Amniotic stem cell (primary cell): ENCODE measurements at places on chromosomes 12 and 14.
A peak's percentile ranks its signal among the peaks of the same experiment; 100 is the strongest.

- DNase-seq: no peak
Measured at GRCh38 chr12:46677749-46678148, 148.0 kb downstream of the SLC38A4 start.

DNA sequence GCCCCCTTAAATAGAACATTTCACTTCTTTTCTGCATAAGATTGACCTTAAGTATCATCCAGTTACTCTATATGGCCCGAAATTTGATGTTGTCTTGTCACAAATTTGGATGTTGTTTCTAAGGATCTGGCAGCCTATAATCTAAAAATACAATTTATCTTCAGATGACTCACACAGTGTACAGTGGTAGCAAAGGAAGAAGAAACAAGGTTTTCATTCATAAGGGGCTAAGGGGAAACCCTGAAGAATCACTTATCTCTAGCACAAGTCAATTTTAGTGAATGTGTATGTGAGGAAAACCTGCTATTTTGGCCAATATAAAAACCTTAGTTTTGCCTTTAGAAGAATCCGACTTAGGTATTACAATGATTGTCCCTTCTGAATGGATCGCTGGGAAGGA lies 606.3 kb upstream of the LRFN5 start:
- no peak for DNase-seq

DNA sequence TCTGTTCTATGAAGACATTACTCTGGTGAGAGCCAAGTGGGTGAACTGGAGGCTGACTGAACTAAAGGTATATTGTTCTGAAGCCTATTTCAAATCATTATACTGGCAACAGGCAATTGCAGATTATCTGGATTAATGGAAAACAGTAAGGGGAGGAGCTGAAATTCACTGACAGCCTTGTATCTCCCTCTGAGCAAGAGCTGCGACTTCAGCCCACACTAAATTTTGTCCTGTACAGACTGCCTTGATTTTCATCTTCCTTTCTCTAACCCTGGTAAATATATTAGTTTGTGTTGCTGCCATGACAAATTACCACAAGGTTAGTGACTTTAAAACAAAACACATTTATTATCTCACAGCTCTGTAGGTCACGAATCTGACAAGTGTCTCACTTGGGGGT lies 231.1 kb downstream of the SLC2A13 start:
- no peak for DNase-seq

- no peak for DNase-seq
Measured at GRCh38 chr14:75757644-75758402, 96.8 kb downstream of the TTLL5 start.

DNA sequence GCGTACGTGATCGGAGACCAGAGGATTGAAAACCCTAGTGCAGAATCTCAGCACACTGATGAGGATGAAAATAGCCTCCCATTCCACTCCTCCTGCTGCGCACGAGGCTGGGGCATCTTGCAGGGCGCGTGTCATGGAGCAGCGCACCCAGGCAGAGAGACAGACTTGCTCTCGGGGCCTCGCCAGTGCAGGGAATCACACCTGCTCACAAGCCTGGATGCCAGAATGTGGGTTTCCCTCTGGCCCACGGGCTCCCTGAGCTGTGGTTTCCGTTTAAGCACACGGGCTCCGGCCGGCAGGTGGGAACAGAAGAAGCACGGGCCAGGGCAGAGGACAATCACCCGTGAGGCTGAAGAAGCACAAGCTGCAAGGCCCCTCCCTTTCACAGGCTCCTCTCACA lies 2.0 kb downstream of the FGF6 start:
- no peak for DNase-seq

DNA sequence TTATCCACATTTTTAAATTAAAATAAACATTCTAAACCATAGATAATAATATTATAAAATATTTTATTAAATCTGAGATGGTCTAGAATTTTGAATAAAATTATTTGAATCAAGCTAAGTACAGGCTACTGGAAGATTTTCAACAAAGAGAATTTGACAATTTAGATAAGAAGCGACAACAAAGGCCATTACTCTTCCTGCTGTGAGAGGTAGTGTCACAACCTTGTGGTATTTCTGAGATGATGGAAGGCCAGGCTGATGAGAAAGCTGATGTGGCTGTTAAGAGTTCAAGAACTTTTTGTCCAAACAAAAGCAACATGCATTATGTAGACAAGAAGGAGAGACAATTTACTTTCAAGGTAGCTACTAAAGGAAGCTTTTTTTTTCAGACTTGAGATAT lies 43.7 kb upstream of the CNTN1 start:
- no peak for DNase-seq

GRCh38 chr12:47982311-47982710 lies 18.9 kb downstream of the TMEM106C start:
- DNase-seq: no peak

DNA sequence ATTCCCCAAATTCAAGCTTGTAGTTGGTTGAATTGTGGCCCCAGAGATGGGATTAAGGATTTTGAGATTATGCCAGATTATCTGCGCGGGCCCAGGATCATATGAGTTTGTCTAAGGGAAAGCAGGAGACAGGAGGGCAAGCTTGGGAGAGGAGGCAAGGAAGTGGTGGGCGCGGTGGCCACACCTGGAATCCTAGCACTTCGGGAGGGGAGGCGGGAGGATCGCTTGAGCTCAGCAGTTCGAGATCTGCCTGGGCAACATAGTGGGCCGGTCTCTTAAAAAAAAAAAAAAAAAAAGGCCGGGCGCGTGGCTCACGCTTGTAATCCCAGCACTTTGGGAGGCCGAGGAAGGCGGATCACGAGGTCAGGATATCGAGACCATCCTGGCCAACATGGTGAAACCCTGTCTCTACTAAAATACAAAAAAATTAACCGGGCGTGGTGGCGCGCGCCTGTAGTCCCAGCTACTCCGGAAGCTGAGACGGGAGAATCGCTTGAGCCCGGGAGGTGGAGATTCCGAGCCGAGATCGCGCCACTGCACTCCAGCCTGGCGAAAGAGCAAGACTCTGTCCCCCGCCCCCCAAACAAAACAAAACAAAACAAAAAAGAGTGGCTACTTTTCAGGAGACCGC lies 881 bp upstream of the PUS1 start:
- DNase-seq: no peak

DNA sequence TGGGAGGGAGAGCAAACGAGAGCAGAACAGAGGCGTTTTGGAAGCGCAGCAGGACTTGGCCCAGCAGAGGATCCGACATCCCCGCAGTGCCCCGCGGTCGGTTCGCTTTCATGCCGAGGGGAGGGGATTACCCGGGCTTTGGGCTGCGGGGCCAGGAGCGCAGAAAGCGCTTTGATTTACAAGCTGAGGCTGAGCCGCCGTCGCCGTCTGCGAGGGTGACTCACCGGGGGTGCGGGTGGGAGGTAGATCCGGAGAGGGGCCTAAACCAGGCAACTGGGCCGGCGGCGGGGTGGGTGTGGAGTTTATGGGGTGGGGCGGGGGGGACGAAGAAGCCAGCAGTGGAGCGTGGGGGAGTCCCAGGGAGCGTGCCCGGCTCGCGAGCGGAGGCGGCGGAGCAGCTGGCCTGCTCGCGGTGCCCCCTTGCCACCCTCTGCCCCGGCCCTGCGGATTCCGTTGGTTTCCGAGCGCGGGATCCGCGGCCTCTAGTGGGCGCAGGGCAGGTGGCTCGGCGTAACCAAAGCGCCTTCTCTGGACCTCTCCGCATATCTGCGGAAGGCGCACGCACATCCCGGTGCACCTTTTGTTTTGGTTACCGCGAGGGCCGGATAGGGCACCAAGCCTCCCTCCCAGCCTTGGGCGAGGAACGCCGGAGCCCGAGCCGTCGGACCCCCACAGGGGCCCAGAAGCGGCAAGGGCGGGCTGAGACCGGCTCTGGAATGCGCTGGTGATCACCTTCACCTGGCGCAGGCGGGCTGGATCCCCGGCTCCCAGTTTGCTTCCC lies 2.6 kb downstream of the SIX4 start:
- peak; percentile 36 for DNase-seq

DNA sequence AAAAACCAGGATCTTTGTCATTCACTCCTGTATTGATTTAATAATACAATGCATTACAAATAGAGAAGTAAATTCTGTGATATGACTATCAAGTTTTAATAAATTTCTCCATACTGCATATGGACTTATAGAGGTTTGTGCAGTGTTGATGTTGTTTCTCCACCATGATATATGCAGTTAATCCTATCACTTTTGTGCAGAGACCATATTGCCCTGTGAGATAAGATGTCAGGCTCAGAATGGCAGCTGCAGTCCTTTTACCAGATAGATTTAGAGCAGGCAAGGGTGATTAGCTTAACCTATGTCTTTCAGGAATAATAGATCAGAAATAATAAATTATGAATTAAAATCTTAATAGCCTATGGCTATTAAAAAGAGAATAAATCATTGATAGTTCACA lies 38.6 kb upstream of the KCNJ8 start:
- DNase-seq: no peak

GRCh38 chr12:28318273-28318672 lies 128.0 kb downstream of the CCDC91 start:
- no peak for DNase-seq

DNA sequence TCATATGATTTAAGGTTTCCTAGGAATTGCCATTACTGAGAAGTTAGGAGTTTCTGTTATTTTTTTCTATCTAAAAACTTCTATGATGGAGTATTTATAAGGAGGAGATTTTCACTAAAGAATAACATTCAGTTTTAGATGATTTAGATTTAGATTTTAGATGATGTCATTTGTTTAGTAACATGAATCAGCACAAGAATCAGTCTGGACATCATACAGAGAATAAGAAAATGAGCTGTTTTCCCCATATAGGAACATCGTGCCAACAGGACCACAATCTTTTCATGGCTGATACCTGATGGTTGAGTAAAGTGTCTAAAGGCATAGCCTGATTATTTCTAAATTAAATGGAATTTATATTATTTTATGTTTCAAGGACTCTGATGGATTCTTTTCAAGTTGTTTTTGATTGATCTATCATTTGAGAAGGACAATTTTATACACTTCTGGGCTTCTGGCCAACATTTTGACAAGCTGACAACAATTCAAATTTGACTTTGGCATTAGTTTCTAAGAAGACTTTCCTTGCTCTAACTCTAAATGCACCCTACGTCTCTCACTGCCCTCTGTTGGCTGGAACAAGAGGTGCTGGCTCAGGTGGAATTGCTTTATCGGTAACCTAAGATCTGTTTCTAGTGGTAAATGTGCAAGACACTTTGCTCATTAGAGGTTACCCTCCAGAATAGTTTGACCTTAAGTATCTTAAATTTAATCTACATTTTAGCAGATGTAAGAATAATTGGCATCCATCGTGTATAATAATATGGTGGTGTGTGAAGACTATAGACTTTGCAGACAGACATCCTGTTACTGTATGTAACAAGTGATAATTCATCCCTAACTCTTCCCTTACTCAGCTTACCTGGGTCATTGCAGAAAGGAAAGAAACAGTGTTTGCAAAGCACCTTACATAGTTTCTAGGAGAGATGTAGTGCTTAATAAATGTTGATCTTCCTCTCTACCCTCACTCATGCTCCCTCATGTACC lies 42.8 kb upstream of the CPSF6 start:
- DNase-seq: no peak

DNA sequence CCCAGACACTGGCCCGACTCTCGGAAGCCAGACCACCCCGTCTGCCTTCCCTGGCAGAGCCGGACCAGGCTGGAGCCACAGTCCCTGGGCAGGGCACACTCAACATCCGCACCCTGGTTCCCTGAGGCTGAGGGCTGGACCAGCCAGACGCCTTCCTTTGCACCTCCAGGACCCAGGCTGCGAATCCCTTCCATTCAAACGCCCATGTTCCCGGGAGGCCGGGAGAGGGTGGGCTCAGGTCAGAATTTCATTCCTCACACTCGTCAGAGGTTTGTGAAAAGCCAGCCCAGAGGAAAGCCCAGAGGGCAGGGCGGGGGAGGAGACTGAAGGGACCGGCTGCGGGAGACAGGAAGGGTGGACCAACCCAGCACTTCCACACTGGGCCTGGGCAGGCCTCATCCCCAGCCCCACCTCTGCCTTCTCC lies 58.7 kb downstream of the LRRC74A start:
- DNase-seq: no peak

DNA sequence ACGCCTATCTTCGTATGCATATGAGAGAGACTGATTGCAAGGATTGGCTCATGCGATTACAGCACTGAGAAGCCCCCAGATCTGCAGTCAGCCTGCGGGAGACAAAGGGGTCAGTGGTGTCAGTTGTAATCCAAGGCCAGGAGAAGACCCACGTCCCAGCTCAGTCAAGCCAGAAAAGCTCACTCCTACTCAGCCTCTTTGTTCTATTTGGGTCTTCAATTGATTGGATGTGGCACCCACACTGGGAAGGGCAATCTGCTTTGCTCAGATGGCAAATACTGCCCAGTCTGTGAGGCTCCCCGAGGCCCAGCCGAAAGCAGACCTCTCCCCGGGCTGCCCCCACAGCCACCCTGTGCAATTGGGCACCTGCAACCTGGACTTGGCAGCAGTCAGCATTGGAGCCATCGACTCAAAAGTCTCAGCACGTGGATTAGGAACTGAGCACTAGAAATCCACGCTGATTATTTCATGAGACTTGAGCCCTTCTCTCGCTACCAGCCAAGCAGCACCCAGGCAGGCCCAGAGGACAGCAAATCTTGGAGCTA lies 39.6 kb upstream of the TMEM179 start:
- no peak for DNase-seq

GRCh38 chr14:69464829-69465228 lies 19.7 kb upstream of the PLEKHD1 start:
- DNase-seq: peak; percentile 24

DNA sequence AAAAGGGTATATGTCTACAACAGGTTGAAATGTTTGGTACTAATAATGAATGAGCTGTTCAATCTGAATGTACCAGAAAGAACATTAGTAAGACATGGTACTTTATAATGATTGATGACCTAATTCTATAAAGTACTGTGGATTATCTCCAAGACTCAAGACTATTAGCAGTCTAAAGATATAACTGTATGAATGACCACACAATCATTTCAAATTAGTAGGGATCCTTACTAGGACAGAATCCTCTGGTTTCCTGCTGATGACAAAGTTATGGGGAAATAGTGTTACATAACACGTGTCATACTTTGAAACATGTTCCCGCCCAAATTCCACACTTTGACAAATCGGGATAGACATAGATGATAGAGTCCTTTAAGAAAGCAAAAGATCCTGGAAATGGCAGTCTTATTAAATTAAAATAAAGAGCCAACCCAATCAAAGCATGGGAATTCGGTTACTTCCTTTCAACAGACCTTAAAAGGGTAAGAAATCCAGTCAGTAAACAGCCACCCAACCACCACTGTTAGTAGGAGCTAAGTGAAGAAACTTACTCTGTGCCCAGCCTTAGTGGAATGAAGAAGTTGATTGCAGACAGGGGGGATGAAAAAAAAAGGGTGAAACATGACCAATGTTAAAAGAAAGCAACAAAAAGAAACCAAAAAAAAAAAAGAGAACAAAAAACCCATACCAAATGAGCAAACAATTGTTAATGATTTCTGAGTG lies 2.8 kb downstream of the VPS29 start:
- DNase-seq: no peak

GRCh38 chr12:388541-389141 lies 479 bp downstream of the KDM5A start:
- no peak for DNase-seq
